ENCODE measurements at places on chromosomes 3 and 15. TPM values are rescaled to one million over a fixed set of nuclear protein-coding genes. Genes with fewer than 3 reads are reported as not detected.

GRCh38 chr3:83928903-83929302 lies 1029.9 kb upstream of the CADM2 start:
- H3K27me3 ChIP-seq: no peaks in the 10 kb centered on the region
- H3K27ac ChIP-seq: no peak overlapping the region
- H3K4me1 ChIP-seq: no peaks in the 10 kb centered on the region
- no peak overlapping the region for H3K4me3 ChIP-seq
- no peaks in the 10 kb centered on the region for H3K36me3 ChIP-seq

DNA sequence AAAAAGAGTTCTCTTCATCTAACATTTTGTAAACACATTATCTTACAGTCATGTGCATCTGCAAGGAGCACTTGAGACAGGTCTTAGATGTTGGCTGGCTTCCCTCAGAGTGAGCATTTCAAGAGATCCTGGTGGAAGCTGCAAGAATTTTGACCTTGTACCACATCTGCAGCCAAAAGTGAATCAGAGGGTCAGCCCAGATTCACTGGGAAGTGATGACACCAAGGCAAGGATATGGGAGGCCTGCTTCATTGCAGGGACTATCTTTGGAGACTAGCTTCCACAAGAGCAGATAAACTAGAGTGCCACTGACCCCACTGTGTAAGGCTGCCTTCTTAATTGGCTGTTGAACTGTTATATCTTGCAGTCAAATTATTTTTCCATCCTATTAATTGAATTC lies 21.3 kb upstream of the GADL1 start:
- no peak for DNase-seq
- no peaks in the 10 kb centered on the region for H3K27me3 ChIP-seq
- no peak overlapping the region for H3K4me3 ChIP-seq
- H3K27ac ChIP-seq: no peak overlapping the region

CXCR6 gene
- total RNA-seq: not detected

- H3K27ac ChIP-seq: no peak overlapping the region
- H3K4me1 ChIP-seq: no peaks in the 10 kb centered on the region
- DNase-seq: no peak
Observed at GRCh38 chr3:183618542-183618941, 16.9 kb upstream of the KLHL24 start.

DNA sequence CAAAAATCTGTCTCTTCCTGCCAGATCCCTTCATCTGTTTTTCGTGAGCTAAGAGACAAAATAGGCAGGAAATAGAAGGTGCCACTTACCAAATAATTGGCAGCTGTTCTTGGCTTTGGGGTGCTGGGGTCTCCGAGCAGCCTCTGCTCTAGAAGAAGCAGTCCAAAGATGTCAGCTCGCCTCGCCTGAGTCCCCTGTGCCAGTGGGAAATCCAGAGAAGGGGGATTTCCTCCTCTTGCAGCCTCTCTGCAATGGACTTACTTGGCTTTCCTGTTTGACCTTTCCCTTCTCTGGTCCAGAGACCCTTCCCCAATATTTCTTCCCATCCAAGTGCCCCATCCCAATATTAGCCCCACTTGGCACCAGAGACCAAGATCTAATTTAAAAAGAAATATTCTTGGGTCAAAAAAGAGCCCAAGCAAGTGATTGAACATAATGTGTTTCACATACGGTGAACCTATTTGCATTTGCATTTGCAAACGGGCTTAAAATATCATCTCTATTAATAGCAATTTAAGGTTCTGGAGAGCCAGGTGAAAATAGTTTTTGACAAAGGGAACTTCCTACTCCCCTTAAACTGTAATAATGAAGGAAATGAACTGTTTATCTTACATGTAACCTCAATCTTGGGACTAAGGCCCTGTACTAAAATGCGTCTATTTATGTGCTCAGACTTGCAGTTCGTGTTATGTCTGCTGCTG lies 23.2 kb downstream of the CD86 start:
- no peaks in the 10 kb centered on the region for H3K27me3 ChIP-seq
- no peak overlapping the region for H3K27ac ChIP-seq
- no peak for DNase-seq
- no peaks in the 10 kb centered on the region for H3K36me3 ChIP-seq
- H3K4me1 ChIP-seq: no peaks in the 10 kb centered on the region
- no peak overlapping the region for H3K4me3 ChIP-seq

GRCh38 chr3:37141676-37142075 lies 32.7 kb downstream of the LRRFIP2 start:
- peaks cover 23% of the 10 kb centered on the region for H3K4me1 ChIP-seq
- H3K4me3 ChIP-seq: no peak overlapping the region
- no peaks in the 10 kb centered on the region for H3K27me3 ChIP-seq
- no peak for DNase-seq

NAALADL2 gene
- total RNA-seq: 7.0 TPM

CPNE9 gene
- not detected for total RNA-seq

DNA sequence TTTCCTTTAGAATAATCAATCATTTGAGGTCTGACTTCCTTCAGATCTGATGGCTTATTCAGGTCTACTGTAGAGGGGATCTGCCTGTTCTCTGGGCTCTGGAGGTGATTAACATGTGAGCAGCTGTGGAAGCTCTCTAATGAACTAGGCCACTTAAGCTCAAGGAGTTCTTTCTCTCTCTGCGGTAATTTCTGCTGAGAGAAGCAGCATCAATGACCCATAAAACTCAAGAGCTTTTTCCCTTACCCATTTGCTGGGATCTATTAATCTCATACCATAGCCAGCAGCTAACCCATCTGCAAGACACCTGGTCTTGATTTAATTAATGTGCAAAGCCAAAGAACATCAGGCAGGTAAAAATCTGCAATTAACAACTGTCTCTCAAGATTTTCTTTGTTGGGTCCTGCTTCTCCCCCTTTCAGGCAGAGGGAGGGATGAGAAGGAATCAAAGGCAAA lies 73.2 kb upstream of the DLG1 start:
- DNase-seq: no peak
- H3K36me3 ChIP-seq: no peaks in the 10 kb centered on the region
- H3K27ac ChIP-seq: no peak overlapping the region
- H3K4me1 ChIP-seq: no peaks in the 10 kb centered on the region
- H3K4me3 ChIP-seq: no peak overlapping the region

DNA sequence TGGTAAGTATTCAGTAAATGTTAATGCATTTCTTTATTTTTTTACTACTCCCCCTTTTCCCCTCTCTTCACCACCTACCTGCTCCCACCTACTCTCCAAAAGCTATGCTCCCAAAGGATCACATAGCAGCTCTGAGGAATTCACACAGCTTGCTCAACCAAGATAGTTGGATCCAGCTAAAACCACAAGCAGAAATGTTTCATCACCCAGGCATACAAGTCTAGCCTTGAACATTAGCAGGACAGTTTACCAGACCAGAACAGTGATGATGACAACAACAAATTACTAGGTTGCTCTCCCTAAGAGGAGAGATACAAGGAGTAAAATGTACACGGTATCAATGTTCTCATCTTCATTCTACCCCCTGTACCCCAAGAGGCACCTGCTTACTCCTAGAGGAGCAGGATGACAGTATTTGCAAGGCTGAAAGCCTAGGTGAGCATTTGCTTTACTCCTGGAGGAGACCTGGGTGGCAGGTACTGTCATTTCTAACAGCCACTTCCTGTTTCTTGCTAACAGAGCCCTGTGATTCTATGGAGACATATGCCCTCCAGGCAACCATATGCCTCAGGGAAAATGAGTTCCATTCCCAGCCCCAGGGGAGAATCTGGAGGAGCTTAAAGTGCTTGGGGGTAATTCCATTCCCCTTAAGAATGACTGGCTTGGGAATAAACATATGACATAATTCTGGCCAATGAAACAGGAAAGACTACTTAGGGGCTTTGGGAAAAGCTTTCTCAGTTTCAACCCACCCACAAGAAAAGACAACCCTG lies 237.5 kb downstream of the NTRK3 start:
- no peaks in the 10 kb centered on the region for H3K4me1 ChIP-seq
- DNase-seq: no peak
- H3K27me3 ChIP-seq: no peaks in the 10 kb centered on the region
- no peak overlapping the region for H3K4me3 ChIP-seq
- no peaks in the 10 kb centered on the region for H3K36me3 ChIP-seq

DNA sequence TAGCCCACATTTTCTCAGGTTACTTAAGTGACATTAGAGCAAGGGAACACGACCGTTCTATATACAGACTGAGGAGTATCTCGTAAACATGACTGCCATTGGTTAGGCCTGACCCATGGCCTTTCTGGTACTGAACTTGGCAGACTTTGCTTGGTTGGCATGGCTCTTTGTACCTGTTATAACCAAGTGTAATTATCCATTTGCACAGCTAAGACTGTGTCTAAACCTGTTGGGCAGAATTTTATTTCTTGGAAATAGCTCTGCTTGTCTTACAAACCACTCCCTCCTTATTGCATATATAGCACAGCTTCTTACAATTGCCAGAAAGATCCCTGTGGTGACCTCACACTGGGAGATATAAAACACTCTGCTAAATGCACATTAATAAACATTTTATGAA lies 106.9 kb downstream of the P2RY1 start:
- H3K36me3 ChIP-seq: no peaks in the 10 kb centered on the region
- H3K4me1 ChIP-seq: no peaks in the 10 kb centered on the region
- DNase-seq: no peak
- no peaks in the 10 kb centered on the region for H3K27me3 ChIP-seq
- H3K27ac ChIP-seq: no peak overlapping the region
- no peak overlapping the region for H3K4me3 ChIP-seq

- no peak overlapping the region for H3K4me3 ChIP-seq
- no peaks in the 10 kb centered on the region for H3K4me1 ChIP-seq
- no peaks in the 10 kb centered on the region for H3K36me3 ChIP-seq
- no peak for DNase-seq
Observed at GRCh38 chr3:8457039-8457438, 44.6 kb upstream of the LMCD1 start.

ITIH4 gene
- total RNA-seq: 45.0 TPM

SKOR1 gene
- total RNA-seq: 0.42 TPM

CX3CR1 gene
- total RNA-seq: 1.7 TPM

ISG20 gene
- 8.0 TPM for total RNA-seq

DNA sequence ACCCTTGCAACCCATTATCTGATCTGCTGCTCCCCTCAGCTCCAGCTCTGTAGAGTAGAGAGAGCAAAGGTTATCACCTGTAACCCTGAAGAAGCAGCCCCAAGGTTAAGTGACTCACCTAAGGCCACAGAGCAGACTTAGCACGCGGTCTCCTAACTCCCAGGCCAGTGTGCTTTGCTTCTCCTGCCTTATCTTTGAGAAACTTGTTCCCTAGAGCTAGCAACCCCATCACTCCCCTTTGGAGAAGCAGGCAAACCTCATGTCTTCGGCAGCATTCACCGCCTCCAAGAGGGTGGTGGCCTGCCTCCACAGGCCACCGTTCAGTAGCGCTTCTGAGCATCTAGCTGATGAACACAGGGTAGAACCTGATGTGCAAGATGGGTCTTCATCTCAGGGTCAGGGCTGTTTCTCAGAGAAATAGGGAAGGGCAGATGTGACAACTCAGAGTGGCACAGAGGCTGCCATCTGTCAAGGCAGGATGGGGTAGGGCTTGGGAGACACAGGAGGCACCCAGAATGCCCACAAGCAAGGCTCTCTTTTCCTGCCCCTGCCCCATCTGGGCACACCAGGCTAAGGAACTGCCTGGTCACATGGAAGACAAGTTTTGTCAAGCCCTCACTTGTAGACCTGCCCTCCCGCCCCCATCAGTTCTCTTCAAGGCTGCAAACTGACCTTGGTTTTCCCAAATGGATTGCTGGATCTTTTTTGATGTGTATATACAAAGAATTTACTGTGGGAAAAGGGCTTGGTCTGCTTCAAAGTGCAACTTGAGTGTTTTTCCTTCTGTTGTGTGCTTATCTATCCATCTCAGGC lies 34.9 kb upstream of the CLK3 start:
- DNase-seq: no peak
- no peaks in the 10 kb centered on the region for H3K4me1 ChIP-seq
- no peaks in the 10 kb centered on the region for H3K36me3 ChIP-seq

DNA sequence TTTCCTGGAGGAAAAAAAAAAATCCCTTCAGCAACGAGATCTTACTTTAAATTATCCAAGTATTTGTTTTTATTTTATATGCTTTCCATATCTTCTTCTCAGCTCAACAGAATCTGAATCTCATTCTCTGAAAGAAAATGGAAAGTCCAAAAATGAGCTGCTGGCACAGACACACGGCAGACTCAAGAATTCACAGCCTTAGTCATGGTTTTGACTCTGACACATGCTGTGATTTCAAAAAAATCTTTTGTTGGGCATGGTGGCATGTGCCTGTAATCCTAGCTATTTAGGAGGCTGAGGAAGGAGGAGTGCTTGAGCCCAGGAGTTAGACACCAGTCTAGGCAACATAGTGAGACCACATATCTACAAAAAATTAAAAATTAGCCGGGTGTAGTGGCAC lies 565.0 kb downstream of the MAGI1 start:
- H3K27me3 ChIP-seq: no peaks in the 10 kb centered on the region
- no peaks in the 10 kb centered on the region for H3K4me1 ChIP-seq
- H3K27ac ChIP-seq: no peak overlapping the region
- H3K36me3 ChIP-seq: no peaks in the 10 kb centered on the region
- DNase-seq: no peak
- no peak overlapping the region for H3K4me3 ChIP-seq

DNA sequence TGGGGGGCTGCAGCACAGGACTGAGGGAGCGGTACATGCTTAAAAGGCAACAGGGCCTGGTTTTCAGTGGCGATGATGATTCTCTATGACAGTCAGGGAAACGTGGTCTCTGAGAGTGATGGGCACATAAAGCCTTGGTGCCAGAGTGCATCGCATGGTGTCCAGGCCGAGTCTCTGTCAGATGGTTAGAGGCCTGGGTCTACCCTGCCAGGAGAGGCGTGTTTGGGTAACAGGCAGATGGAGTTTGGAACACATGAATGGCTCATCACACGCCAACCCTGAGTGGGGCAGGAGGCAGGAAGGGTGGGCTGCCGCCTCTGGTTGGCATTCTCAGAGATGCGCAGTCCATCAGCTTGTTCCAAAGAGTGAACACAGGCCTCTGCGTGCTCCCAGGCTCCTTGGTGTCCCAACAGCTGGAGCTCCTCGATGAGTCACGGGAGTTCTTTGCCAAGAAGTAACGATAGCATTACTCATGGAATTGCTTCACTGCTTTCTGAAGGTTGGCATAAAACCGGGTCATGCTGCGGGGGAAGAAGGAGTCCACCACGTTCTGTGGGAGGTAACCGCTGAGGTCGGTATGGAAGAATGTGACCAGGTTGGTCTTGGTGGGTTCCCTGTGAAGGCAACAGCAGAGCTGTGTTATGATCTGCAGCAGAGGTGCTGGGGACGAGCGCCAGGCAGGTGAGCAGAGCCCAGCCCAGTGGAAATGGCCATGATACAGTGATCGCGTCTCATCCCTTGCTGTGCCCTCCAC lies 11.0 kb downstream of the STARD5 start:
- H3K27ac ChIP-seq: no peak overlapping the region
- no peak overlapping the region for H3K4me3 ChIP-seq
- no peaks in the 10 kb centered on the region for H3K4me1 ChIP-seq
- DNase-seq: peak; percentile 8
- H3K27me3 ChIP-seq: no peaks in the 10 kb centered on the region

DNA sequence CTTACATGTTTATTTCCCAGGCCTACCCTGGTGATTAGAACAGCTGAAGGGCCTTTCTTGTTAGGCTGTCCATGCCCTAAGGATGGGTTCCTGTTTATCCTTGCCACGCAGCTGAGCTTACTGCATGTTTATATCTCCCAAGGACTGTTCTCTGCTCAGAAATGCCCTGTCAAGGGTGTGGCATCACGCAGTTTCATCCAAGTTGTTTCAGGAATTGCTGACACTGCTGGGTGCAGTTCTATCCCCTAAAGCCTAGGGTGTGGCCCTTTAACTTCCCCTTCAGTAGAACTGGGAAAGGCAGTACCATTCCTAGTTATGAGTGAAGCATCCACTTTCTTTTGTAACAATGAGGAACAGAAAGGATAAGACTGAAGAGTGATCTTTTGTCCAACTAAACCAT lies 5.0 kb downstream of the ELL3 start:
- no peak for DNase-seq
- no peaks in the 10 kb centered on the region for H3K4me1 ChIP-seq
- no peak overlapping the region for H3K4me3 ChIP-seq
- H3K27me3 ChIP-seq: no peaks in the 10 kb centered on the region
- peaks cover 68% of the 10 kb centered on the region for H3K36me3 ChIP-seq
